Renal cortex interstitium (tissue), 15 donors: ENCODE measurements at places on chromosomes 5 and 9. TPM values are rescaled to one million over a fixed set of nuclear protein-coding genes. Genes with fewer than 3 reads are reported as not detected.

DNA sequence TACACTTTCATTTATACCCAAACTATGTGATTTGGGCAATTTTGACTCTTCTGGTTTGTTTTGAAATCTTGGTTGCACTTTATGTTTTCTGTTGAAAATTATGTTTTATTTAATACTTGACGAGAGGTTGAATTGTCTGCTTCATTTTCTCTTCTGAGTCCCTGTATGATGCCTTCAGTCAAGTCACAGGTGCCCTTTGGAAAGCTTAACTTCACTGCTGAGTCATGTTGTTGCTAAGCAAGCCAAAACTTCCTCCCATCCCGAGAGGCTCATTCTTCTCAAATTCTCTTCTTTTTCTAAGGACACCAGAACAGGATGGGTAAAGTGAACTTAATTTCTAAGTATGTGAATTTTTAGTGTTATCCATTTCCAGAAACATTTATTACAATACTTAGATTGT is 455.3 kb upstream of the PTGER4 start:
- no peak for DNase-seq

DNA sequence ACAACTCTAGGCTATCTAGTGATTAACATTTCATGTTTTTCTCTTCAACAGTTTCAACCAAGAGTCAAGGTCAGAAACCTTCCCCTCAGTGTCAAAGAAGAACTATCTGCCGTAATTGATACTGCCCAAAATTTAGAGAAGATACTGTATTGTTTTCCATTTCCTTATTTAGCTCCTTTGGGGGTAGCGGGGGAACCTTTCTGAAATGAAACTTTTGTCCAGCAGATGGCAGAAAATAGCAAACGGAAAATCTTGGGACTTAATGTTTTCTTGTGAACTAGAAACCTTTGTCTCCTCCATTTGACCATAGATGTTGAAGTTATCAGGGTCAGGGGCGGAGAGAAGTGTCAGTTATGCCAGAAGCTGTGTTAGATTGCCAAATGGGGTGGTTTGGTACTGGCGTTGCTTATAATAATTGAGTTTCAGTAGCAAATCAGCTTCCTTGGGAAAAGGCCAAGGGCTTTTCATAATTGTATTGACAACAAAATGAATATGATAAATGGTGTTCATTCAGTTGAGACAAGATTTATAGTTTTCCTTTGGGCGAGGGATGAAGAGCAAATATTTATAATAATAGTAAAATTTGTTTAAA is 101.7 kb upstream of the TLX3 start:
- peak; percentile 15 for DNase-seq

DNA sequence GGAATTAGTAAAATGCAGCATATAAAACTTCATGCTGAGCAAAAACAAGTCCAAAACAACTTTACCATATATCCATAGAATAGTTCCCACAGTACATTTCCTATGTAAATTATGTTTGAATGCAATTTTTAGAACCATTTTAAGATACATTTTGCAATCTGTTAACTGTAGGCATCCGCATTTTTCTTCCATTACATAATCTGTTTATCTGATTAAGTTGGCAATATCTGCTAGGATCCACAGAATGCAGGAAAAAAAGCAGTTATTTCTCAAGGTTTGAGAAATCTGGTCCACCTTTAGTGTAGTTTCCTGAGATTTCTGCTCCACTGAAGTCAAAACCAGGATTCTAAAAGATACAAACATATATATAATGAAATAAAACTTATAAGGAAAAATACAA is 6.2 kb downstream of the NUDCD2 start:
- no peak for DNase-seq

- no peak for DNase-seq
Measured at GRCh38 chr9:107960916-107961315, 471.3 kb upstream of the KLF4 start.

DNA sequence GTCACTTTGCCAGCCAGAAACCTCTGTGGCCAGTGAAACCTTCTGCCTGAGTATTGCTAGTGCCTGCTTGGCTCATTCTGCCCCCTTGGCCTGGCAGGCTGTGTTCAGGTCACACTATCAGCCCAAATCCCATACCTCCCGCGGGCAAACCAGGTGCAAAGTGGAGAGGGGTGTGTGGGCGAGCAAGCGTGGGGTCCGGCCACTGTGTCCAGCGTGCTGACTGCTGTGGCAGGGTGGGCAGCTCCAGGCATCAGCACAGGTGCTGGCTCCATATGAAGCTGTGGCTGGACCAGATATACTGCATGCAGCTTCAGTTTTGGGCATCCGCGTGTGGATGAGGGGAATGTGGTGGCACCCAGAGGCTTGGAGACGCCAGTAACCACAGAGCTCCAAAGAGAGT is 576.5 kb upstream of the EDIL3 start:
- DNase-seq: no peak

RAB3C gene
- polyA plus RNA-seq: 1.2 TPM
